ENCODE measurements at places on chromosomes 7 and 10.

- DNase-seq = no peak
Observed at GRCh38 chr10:79445977-79446757, 743 bp upstream of the ZCCHC24 start.

DNA sequence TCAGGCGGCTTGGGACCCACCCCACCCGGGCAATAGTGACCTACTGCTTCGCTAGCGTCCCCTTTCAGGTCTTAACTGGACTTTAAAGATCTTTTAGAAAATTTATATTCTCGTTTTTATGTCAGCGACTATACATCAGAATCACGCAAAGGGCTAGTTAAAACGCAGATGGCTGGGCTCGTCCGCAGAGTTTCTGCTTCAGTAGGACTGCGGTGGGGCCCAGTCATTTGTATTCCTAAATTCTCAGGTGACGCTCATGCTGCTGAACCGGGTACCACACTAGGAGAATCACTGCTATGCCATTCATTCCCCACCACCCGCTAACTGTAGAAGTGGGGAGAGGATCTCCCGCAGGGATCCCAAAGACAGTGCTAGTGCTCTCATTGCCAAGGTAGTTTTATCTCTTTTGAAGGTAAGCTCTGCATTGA, 12.0 kb upstream of the SP8 start:
- DNase-seq = no peak

GRCh38 chr10:122241836-122242235, 29.3 kb upstream of the BTBD16 start:
- no peak for DNase-seq

- no peak for DNase-seq
Observed at GRCh38 chr10:24681572-24682088, 42.1 kb downstream of the ARHGAP21 start.

DNA sequence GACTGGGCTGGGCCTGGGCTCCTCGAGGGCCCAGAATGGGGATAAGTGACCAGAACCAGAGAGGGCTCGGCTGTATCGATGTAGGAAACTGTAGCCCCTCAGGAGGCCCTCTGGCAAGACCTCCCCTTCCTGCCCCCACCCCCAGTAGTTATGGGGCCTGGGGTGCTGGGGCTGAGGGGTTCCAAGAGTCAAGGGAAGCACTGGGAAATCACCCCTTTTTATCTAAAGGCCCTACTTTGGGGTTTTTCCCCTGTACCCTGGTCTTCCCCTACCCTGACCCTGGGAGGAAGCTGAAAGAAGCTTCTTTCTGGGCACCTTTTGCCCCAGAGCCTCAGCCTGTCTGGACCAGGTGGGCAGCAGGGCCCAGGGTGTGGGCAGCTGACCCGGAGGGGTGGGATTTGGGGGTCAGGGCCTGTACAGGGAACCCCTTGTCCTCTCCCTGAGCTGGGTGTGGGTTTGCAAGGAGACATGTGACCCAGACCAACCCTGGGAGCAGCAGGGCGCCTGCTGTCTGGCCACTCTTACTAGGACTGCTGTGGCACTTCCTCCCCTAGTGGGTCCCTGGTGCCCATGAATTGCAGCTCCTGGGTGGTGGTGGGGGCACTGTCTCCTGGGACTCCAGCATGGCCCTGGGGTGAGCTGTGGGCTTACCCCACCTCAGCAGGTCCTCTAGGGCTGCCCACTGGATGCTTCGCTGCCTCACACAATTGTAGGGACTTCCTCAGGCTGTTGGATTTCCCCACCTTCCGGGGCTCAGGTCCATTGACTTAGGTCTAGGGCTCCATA, 1.5 kb downstream of the IRF5 start:
- no peak for DNase-seq

GRCh38 chr10:95273393-95274312, 17.1 kb downstream of the PDLIM1 start:
- no peak for DNase-seq

Measured in stimulated activated CD4-positive, alpha-beta T cell treated with anti-CD3 and anti-CD28 coated beads, Interleukin-12 subunit alpha, Interleukin-12 subunit beta, amount 100 ng/mL, for 24 hours (primary cell).